HCT116 (cell line): ENCODE measurements at places on chromosomes 1 and 21.

DNA sequence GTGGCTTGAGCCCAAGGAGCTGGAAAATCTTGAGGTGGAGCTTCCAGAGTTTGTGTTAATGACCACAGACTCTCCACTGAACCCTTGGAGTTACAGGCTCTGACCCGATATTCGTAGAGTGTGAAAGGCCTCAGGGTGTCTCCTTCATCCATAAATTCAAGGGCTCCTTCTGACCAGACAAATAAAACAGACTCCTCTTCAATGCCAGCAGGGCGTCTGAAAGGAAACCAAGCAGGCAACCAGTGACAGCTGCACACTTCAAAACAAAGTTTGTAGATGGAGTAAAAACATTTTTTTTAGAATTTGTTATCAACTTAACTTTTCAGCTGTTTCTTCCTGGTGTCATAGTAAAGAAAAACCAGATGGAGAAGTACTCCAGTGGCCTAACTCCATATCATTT, 161.1 kb downstream of the KCTD3 start:
- DNase-seq = no peak

GRCh38 chr1:20229171-20229570, 42.9 kb upstream of the PLA2G2C start:
- DNase-seq = no peak

DNA sequence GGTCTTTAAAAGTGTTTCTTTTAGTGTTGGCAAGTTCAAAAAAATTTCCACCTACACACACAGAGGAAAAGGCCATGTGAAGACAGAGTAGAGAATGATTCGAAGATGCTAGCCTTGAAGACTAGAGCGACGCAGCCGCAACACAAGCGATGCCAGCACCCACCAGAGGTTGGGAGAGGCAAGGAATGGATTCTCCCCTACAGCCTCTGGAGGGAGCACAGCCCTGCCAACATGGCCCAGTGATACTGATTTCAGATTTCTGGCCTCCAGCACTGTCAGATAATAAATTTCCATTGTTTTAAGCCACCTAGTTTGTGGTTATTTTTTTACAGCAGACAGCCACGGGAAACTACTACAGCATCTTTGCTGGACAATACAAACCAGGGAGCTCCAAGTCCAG, 6.9 kb upstream of the ADAR start:
- DNase-seq = no peak

GRCh38 chr21:15706696-15707095, 23.1 kb upstream of the USP25 start:
- DNase-seq = peak; percentile 81

DNA sequence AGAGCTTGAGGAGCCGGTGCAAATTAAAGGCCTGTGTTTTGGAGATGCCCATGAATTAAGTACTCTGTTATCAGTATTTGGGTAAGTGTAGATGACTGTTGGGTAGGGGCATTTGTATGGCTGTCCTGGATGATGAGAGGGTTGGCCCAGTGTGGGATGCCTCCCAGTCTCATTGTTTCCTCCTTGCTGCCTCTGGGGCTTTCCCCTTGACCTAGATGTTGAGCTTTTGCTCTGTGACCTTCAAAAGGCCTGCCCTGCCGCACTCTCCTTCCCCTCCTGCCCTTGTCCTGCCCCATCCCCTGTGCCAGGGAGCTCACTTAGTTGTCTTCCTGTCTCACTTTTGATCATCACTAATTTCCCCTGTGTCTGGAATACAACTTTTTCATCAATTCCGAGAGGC, 10.0 kb downstream of the GALNT2 start:
- no peak for DNase-seq

DNA sequence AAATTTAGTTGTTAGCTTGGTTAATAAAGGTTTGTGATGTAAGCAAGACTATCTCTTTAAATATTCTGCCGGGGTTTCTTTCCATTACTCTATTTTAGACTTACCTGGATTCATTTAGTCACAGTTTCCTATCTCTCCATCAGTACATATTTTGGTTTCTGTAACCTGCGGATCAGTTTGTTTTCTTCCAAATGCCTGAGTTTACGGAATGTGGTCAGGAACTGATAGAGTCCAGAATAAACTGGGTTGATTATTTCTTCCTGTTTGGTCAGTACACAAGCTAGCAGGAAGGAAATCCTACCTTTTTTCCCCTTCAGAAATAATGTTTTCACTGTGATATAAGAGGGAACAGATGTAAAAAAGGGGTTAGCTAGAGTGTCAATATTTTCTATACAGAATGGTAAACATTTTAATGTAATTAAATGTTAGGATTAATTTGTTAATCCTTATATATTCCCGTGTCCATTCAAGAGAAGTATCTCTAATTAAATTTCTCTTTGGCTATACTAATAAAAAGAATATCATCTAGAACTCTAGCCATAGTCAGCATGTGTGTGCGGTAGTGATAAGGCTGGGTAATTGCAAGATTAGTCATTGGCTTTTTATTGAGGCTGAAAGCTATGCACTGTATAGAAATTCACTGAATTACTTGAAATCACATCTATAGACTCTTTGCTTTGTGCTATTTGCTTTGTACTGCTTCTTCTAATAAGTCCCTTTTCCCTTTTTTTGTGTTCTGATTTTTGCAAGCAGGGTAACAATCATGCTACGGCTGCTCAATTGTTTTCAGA, 144.7 kb upstream of the ADGRL4 start:
- DNase-seq = no peak

- DNase-seq = no peak
These were observed at the start of gene IGSF3 for GRCh38 chr1:116667575-116668105. IGSF3 (minus strand) TSS chr1:116667733; CDS start chr1:116666326, 1,407 bp downstream.

DNA sequence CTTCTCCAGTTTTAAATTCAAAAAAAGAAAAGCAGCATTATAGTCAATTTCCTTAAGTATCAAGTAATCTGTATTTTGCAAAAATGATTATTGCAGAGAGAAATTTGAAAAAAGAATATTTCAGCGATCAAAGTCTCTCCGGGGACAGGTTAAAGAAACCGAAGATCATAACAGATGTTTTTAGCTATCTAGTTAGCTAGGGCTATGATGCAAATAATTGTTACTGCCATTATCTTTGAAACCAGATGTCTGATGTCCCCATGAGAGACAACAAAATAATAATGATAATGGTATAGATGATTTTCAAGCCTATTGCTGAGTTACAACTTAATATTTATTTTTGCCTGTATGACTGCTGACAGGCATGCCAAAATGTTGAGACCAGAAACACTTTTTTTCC, 1326.0 kb downstream of the PLA2G4A start:
- no peak for DNase-seq

DNA sequence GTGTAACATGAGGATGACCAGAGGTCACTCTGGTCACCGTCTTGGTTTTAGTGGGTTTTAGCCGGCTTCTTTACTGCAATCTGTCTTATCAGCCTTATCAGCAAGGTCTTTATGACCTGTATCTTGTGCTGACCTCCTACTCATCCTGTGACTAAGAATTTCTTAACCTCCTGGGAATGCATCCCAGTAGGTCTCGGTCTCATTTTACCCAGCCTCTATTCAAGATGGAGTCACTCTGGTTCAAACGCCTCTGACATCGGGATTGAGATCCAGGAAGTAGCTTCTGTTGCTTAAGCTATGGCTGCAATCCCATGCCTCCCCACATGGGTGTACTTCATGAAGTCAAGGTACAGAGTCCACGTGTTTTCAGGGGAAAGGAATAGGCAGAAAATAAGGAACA, 19.9 kb downstream of the FMN2 start:
- DNase-seq = no peak

GRCh38 chr1:92755541-92756461, 29.1 kb downstream of the EVI5 start:
- DNase-seq = no peak

DNA sequence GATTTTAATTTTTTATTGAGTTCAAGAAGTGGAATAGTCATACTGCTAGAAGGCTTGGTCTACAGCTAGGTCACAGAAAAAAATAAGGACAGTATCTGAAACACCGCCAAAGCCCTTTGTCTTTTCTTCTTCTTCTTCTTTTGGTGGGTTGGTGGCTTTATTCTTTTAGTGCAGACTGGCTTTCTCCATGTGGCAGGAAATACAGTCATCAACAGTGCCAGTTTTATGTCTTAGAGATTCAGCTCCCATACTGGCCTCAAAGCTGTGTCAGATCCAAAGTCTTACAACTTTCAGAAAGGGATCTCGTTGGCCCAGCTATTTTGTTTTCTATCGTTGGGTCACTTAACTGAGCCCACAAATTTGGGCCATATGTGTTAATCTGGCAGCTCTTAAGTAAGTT, 58.2 kb downstream of the FNBP1L start:
- DNase-seq = no peak

DNA sequence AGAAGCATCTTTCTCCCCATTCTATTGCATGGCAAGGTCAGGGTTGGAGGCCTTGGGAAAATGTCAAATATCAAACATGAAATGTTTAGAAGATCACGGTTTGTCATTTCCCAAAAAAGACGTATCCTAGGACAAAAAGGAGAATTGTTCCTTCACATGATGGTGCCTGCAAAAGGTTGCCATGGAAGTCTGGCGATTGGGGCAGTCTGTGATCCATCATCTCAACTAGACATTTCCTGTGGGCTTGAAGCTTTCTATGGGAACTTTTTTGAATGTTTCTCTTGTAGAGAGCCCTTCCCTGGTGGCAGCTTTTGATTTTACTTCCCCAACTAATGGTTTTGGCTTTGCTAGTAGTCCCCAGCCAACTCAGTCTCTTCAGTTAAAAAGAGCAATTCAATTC, 106.3 kb downstream of the TGFB2 start:
- no peak for DNase-seq

GRCh38 chr1:202938287-202938925, 11.4 kb upstream of the KLHL12 start:
- DNase-seq = no peak

GRCh38 chr1:26287033-26287711, 7.3 kb downstream of the SH3BGRL3 start:
- DNase-seq = no peak

DNA sequence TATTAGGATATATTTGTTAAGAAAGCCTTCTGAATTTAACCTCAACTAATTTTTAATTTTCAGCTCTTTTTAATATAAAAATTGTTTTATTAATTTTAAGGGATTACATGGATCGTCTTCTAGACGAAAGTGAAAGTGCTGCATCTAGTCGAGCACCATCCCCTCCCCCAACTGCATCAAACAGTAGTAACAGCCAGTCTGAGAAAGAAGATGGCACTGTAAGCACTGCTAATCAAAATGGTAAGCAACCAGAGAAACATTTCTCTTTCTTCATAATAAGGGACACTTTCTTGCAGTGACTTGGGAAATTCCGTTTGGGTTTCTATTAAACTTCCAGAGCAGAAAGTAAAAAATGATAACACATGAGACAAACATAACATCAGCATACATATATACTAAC, 56.9 kb downstream of the MIER1 start:
- no peak for DNase-seq

GRCh38 chr1:5596651-5597050, 395.6 kb downstream of the NPHP4 start:
- no peak for DNase-seq

GRCh38 chr1:234134878-234135277, 230.4 kb downstream of the SLC35F3 start:
- no peak for DNase-seq

DNA sequence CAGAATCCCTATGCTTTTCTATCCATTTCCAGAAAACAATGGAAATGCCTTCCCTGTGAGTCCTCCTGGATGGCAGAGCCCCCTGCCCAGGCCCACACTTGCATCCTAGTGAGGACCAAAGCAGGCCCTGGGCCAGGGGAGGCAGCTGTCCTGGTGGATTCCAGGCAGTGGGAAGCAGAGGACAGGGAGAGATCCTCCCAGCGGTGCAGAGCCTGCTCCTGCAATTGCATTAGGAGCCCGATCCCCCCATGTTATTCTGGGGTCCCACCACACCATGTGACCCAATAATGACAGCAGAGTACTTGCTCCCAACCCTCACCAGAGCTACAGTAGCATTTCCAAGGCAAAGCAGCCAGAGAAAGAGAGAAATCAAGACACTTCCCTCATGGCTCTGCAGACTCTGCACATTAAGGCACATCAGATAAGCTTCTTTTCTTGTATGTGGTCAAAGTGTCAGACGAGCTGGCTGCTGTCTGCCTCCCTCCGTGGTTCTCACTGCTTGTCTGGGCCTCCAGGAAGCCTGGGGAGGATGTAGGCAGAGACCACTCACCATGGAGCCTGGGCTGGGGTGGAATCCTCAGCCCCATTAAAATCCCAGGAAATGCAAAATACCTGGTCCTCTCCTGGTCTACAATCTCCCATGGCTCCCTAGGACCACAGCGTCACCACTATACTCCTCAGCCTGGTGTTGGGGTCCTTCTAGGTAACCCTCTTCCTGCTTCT, 54.9 kb upstream of the RUNX3 start:
- no peak for DNase-seq

GRCh38 chr1:39926820-39927219, 25.1 kb upstream of the MYCL start:
- DNase-seq = no peak
